ENCODE measurements at places on chromosomes 6 and 20. TPM values are rescaled to one million over a fixed set of nuclear protein-coding genes. Genes with fewer than 3 reads are reported as not detected.

Gene C6orf58
- total RNA-seq = 0.34 TPM

Gene GMPR
- total RNA-seq = 5.5 TPM

Gene PRR18
- 0.61 TPM for total RNA-seq

Gene IL17A
- total RNA-seq = not detected

Gene PAK5
- 1.2 TPM for total RNA-seq

Gene TXNDC5
- total RNA-seq = 98.8 TPM

Gene RIPOR3
- total RNA-seq = 2.5 TPM

Gene FOXF2
- total RNA-seq = 0.38 TPM

Gene SLC52A3
- 0.79 TPM for total RNA-seq

Gene PTCHD4
- 0.06 TPM for total RNA-seq

Gene SLC22A23
- total RNA-seq = 24.4 TPM

DNA sequence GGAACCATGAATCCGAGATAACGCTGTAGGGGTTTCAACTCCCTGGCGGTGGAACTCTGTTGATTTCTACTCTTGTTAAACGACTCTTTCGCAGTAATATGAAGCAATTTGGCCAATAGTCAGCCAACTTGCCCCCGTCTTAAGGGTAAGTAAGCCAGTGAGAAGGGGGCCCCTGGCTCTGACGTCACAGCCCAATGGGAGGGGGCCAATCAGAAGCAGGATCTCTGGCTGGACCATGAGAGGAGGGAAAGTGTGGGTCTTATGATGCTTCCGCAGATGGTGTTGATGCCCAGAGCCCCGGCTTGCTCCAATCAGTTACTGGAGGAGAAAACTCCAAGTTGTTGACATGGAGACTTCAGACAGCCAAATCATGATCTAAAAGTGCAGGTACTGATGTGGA lies 242.4 kb downstream of the BMP7 start:
- no peak for DNase-seq

DNA sequence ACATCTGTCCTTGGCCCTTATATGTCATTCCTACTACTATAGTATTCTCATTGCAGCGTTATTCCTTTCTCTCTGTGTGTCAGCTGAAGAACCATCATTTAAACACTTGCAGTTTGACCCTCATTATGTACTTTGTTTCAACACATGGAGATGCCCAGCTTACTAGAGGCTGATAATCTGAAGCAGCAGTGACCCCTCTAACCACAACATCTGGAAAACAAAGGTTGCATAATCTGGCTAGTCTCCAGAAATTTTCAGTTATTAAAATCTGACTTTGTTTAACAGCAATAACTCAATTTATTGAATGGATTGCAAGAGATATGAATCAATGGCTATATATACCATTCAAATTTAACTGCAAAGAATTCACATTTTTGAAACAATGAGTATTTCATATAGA lies 6.6 kb upstream of the PHIP start:
- no peak for DNase-seq

- no peak for DNase-seq
Measured at GRCh38 chr6:48978016-48978415, 485.0 kb downstream of the MMUT start.

GRCh38 chr6:163309491-163310026 lies 105.0 kb upstream of the QKI start:
- no peak for DNase-seq

DNA sequence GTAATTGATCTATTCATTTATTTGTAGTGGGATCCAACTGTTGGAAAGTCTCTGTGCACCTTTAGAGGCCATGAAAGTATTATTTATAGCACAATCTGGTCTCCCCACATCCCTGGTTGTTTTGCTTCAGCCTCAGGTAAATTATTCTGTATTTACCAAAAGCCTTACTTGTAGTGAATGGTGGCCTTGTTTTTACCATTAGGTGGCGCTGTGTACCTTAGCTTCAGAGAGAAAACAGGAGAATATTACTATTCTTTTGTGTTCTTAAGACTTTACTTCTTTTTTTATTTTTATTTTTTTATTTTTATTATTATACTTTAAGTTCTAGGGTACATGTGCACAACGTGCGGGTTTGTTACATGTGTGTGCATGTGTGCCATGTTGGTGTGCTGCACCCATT lies 23.7 kb downstream of the PEX7 start:
- DNase-seq = no peak

- no peak for DNase-seq
Measured at GRCh38 chr6:18675881-18676280, 288.7 kb downstream of the RNF144B start.

DNA sequence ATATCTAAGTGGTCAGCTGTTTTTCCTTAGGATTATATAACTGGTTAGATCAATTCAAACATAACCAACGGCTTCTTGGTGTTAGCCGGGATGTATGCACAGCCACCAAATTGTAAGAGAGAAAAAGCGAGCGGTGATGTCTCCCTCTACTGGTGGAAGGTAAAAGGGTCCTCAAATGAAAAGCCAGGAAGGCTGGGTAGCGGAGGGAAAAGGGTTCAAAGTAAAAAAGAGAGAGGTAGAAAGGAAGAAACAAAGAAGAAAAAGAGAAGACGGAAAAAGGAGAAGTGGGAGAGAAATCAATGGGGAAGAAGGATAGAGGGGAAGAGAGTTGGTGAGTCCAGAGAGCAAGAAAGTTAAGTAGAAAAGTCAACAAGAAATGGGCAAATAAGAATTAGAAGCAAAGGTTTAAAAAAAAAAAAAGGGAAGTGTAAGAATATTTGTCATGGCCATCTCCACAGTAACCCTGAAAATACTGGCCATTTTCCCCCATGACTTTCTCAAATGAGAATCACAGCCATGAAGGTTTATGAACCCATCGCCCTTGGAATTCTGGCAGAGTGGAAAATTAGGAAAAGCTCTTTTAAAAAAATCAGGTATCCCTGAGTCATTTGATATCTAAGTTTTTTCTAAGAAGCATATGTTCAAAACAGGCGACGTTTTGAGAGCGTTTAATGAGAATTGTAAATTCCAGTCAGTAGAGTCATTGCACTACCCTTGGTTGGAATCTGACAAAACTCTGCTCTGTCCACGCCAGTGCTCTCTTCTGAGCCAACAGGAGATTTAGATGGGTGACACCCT lies 155.6 kb upstream of the SNX9 start:
- DNase-seq = no peak

- no peak for DNase-seq
Measured at GRCh38 chr20:37315452-37316110, 26.1 kb downstream of the MANBAL start.

GRCh38 chr6:147447835-147448611 lies 60.5 kb upstream of the SAMD5 start:
- DNase-seq = no peak

- no peak for DNase-seq
Measured at GRCh38 chr20:50163570-50164317, 10.2 kb upstream of the PEDS1 start.

- DNase-seq = no peak
Measured at GRCh38 chr6:115613488-115613887, 447.2 kb downstream of the FRK start.

DNA sequence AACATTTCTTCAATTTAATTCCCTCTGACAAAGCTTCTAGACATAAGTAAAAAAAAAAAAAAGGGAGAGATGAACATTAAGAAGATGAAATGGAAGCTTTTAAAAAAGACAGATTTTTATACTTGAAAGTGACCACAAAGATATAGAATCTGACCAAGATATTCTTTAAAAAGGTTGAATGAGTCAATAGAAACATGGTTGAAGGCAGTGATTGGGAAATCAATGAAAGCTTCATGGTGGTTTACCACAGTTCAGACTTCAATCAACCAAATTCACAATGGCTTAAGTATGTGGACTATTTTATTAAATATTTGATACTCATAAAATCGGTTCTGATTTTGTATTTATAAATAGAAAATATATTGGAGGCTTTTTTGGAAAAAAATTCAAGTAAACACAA lies 248.4 kb upstream of the HSF2 start:
- DNase-seq = no peak

DNA sequence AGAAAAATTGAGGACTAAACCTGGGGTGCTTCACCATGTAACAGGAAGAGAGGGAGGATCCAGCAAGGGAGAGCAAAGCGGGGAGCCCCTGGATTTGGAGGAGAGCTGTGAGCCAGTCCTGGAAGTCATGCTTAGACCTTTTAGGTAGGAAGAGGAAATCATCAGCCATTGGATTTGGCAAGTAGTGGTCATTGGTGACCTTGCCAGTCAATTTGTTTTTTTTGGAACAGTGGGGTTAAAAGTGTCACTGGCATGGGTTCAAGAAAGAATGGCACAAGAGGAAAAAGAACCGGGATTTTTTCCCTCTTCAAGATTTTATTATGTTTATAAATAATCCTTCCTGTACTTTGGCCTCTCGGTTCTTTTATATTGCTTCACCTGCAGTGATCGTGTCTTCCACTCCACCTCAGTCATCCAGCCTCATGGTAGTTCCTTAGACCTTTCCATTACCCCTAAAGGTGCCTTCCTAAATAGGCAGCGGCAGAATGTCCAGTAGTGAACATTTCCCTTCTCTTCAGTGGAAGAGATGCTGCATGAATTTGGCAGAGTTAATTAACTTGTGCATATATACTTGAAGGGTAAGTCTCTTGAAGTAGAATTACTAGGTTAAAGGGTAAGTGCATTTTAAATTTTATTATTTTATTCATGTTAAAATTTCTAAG lies 124.7 kb downstream of the QKI start:
- DNase-seq = no peak

- DNase-seq = no peak
Measured at GRCh38 chr6:36968266-36968977, 13.9 kb downstream of the PI16 start.

- DNase-seq = no peak
Measured at GRCh38 chr6:30880698-30881252, 3.5 kb upstream of the DDR1 start.

GRCh38 chr20:38110525-38111178 lies 54.4 kb downstream of the TGM2 start:
- DNase-seq = no peak

GRCh38 chr20:3539311-3540107 lies 68.7 kb downstream of the ATRN start:
- DNase-seq = no peak

GRCh38 chr20:258269-258858 lies 840 bp downstream of the DEFB132 start:
- no peak for DNase-seq

DNA sequence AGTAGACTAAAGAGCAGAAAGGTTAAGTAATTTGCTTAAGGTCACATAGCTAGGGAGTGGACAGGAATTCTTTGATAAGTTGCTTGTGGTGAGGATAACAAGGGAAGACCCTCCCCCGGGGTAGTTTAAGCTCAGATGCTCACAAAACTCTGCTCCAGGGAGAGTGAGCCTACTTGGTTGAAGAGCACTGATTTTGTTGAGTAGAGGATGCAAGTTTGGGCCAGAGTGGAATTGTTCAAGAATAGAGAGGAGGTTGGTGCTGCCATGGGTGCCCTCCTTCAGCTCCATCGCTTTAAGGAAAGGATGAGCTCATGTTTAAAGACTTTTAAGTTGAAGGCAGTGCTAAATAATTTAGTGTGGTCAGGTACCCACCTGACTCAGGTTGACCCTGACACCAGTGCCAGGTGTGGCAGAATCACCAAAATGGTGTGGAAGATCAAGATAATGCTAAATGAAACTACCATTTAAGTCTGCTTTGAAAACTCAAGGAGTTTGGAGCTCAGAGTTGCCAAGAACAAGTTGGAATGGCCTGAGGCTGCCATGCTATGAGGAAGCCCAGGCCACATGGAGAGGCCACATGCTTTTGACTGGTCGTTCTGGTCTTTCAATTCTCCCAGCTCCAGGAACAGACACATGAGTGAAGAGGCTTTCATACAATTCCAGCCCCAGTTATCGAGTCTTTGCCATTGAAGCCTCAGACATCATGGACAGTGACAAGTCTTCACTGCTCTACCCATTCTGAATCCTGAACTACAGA lies 8.0 kb upstream of the TCF15 start:
- no peak for DNase-seq

DNA sequence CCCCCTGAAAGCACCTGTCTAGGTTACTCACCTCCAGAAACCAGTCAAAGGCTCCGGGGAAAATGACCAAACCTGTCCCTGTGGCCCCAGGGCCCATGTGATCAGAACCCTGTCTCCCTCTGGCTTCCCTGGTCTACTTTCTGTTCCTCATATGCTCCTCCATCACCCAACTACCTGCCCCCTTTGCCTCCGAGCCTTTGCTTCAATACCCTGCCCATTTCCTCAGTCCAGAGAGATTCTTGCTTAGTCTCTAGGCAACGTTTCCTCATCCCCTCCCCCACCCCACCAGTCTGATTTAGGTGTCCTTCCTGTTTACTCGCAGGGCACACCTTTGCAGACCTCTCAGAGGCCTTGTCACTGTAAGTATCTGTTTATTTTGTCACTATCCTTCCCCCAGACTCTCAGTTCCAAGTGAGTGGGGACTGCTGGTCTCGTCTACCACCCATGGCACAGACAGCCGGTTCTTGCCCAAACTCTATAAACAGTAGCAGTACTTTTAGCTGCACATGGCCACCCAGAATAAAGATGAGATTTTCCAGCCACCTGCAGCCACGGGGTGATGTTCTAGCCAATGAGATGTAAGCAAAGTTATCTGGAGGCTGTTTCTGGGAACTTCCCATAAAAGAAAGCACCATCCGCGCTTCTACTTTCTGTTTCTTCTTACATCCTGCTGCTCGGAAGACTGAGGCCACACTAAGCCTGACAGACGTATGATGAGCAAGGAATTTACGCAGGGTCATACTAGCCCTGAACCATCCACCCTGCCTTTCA lies 13.3 kb downstream of the ELOVL5 start:
- no peak for DNase-seq

DNA sequence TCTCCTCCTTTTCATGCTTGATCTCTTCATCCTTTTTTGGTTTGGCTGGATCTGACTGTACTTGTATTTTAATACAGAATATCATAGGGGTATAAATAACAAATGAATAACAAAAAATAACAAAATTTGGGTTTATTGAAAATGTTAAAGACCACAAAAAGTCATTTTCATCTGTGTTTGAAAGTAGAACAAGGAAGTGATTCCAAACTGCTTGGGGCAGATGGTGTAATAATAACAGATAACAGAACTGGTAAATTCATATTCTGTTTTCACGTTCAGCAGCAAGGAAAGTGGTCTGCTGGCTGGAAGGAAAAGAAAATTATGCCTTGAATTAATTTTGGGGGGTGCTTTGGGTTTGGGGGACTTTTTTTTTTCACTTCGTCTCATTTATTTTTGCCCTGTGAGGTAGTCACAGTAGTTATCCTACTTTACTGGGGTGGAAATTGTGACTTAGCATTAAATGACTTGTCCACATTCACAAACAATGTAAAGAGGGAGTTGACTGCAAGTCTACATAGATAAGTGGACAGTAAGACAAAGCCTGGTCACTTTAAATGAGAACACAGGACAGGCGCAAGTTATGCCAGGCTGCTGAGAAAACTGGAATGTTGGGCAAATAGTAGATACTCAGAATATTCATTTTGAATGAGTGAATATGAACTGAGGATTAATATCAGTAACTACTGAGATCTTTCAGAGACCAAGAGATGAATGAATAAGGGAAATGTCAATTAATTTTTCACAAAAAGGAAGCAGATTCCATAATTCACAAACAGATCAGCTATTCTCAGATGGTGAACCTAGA lies 193.9 kb upstream of the CITED2 start:
- DNase-seq = no peak

DNA sequence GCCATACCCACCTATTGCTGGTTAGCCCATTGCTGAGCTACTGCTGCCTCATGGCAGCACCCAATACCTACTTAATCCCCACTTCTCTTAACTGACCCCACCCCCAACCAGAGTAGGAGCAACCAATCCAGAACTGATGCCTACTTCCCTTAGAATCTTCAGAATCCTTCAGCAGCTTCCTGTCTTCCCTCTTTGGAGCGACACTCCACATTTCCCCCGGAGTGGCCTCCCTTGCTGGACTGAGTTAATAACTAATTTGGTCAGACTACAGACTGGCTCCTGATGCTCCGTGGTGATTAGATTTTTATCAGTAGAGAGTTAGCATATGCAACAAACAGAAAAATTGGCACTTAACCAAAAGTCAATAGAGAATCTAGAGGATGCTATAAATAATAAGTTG lies 51.2 kb upstream of the UBR2 start:
- no peak for DNase-seq

Data from pancreas (tissue), 10 donors.